ENCODE measurements at places on chromosomes 16 and 17. TPM values are rescaled to one million over a fixed set of nuclear protein-coding genes. Genes with fewer than 3 reads are reported as not detected.

TBC1D3I gene
- total RNA-seq = 2.7 TPM

TPSB2 gene
- total RNA-seq = 59.0 TPM

KRT14 gene
- total RNA-seq = 8.4 TPM

UTS2R gene
- total RNA-seq = not detected

NACA2 gene
- not detected for total RNA-seq

GFAP gene
- 9.0 TPM for total RNA-seq

EFCAB13 gene
- total RNA-seq = 9.9 TPM

DNA sequence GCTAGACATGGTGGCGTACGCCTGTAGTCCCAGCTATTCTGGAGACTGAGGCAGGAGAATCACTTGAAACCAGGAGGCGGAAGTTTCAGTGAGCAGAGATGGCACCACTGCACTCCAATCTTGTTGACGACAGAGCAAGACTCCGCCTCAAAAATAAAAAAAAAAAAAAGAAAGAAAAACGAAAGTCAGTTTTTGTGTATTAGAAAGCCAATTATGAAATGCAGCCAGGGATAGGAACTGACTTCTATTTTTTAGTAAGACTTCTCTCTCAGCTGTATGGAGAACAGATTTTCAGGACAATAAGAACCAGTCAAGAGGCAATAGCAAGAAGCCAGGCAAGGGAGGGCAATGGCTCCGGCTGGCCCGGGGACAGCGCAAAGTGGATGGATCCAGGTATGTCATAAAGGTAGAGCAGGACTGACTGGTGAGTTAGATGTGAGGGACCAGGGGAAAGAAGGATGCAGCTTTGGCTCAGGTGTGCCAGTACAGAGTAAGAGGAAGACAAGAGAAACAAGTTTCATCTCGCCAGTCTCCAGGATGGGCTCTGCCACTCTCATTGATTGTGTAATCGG is 12.5 kb upstream of the CCL1 start:
- DNase-seq = no peak

DNA sequence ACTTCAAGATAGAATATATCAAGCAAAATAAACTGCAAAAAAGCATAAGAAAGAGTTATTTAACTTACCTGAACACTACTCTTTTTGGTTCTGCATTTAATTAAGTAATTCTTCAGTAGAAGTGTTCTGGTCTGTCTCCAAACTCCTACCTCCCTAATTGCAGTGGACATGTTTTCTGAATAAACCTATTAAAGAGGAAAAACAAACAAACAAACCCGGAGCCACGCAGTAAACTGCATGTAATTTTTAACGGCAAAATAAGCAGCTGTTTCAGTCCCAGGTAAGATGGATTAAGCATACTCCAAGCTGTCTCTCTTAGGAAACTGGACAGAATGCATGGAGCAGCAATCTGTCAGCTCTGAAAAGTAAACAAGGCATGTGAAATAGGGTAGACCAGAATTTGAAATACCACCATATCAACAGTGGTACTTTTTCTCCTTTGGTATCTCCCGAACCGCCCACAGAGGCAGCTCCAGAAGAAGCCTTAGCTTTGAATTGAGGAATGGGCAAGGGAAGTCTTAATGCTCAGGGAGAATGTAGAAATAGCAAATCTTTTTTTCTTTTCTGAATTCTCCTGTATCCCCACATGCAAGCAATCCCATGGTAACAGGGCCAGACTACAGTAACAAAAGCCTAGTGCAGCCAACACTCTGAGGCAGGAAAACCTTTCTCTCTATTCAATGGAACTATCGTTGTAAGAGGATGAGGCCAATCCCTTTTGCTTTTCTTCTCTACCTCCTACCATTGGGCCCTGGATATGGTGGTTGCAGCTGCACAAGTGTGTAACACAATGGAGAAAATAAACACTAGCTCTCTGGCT is 12.5 kb downstream of the ABCA5 start:
- DNase-seq = no peak

- no peak for DNase-seq
Observed at GRCh38 chr16:57471209-57471608, 8.7 kb downstream of the POLR2C start.

- no peak for DNase-seq
Observed at GRCh38 chr17:75694536-75694935, 26.7 kb upstream of the ITGB4 start.

DNA sequence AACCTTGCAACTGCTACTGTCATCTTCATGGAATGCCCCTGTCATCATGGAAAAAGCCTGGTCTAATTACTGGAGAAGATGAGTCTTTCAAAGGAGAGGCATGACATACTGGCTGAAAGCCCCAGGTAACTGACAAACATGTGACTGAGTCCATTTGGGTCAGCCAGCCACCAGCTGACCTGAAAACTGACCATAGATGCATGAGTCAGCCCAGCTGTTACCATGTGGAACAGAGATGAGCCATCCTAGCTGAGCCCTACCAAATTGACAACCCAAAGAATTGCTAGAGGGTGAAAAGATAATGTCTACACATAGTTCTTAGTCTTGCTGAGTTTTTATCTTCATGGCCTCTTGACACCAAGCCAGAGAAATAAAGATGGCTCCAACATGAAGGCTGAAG is 311.8 kb downstream of the UTP18 start:
- DNase-seq = no peak

- no peak for DNase-seq
Observed at GRCh38 chr17:33334703-33335102, 41.6 kb upstream of the ASIC2 start.

GRCh38 chr16:73056921-73057290 is 9.0 kb upstream of the ZFHX3 start:
- DNase-seq = no peak

- peak; percentile 53 for DNase-seq
Observed at GRCh38 chr17:76716146-76716838, 5.5 kb upstream of the MXRA7 start.

DNA sequence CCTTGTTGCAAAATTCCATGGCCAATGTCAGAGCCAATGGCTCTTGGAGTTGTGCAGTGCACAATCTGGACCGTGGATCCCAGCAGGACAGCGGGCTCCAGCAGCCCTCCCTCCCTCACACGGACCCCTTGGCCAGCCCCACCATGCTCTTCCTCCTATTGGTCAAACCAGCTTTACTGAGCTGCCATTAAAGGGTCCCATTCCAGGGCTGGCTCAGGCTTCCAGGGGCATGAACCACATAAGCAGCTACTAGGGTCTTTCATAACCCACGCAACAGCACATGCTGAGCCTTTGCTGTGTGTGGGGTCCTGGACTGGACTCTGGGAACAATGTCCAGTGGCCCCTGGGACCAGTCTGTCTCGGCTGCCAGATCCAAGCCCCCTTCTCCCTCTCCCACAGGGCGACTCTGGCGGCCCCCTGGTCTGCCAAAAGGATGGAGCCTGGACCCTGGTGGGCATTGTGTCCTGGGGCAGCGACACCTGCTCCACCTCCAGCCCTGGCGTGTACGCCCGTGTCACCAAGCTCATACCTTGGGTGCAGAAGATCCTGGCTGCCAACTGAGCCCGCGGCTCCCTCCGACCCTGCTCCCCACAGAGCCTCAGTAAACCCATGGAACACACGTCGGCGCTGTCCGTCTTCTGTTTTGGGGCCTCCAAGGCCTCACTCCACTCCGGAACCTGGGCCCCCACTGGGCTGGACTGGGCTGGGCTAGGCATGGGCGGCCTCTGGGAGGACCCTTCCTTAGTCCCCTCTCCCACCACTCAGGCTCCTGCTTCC is 5.7 kb downstream of the CTRB1 start:
- no peak for DNase-seq

DNA sequence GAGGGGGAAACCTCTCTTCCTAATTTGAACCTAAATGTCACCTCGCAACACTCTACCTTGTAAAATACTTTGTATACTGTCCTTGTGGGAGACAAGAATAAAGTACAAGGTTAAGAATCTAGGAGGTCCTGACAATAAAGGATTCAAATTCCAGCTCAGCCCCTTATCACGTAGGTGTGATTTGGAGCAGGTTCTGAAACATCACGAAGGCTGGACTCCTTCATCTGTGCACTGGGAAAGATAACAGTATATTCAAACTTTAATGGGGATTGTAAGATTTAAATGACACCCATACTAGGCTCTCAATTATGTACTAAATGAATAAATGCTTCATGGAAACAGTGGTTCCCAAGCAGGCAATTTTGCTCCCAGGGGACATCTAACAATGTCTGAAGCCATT is 2.1 kb downstream of the TXNDC11 start:
- DNase-seq = no peak

GRCh38 chr16:80341263-80341662 is 199.5 kb upstream of the DYNLRB2 start:
- DNase-seq = no peak

- no peak for DNase-seq
Observed at GRCh38 chr17:32158870-32159585, 16.7 kb downstream of the RHOT1 start.

DNA sequence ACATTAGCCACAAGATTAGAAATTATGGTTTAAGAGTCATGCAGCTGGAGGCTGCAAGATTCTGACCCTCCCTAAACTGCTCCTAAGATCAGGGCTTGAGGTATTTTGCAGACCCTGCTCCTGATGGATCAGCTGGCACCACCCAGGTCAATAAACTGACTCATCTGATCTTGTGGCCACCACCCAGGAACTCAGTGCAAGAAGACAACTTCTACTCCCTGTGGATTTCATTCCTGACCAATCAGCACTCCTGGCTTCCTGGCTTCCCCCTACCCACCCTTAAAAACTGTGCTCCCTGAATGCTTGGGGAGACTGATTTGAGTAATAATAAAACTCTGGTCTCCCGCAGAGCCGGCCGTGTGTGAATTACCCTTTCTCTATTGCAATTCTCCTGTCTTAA is 25.0 kb upstream of the MILR1 start:
- no peak for DNase-seq
